Midbrain (tissue), 1 donor: ENCODE measurements at places on chromosomes 5 and 9.
A peak's percentile ranks its signal among the peaks of the same experiment; 100 is the strongest.

- no peak for DNase-seq
Observed at GRCh38 chr9:114522286-114522685, 17.0 kb upstream of the WHRN start.

DNA sequence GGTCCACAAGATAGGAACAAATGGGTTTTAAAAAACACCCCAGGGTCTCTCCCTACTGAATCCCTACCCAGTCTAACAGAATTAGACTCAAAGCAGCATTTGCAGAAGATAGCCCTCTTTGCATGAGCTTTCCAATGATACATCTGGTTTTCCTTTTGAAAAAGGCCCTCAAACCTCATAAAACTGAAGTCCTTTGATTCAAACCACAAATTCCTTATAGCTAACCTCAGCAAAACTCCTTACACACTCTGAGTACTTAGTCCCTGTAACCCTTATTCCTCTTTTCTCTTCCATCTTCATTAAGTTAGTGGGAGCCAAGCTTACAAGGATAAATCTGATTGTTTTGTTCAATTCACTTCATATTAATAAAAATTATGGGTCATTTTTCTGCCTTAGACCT is 90.5 kb upstream of the TNC start:
- DNase-seq, result no peak

DNA sequence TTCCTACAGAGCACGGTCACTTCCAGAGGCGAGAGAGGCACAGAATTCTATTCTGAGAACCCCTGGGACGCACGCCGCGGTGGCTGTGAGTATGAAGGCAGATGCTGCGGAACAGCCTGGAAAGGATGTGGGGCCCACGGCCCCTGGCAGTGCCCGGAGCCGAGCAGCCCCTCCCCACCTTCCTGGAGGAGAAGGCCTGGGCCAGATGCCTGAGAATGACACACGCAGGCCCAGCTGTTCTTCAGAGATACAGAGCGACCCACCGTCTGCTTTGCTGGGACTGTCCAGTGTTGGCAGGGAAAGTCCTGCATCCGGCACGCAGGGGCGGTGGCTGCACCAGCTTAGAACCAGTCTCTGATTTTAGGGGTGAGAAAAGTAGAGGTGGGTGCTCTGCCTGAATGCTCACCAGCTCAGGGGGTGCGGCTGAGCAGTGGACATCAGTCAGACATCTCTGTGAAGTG is 116.7 kb upstream of the LPCAT1 start:
- DNase-seq, result no peak

GRCh38 chr5:153964880-153965645 is 73.6 kb downstream of the FAM114A2 start:
- peak; percentile 36 for DNase-seq

DNA sequence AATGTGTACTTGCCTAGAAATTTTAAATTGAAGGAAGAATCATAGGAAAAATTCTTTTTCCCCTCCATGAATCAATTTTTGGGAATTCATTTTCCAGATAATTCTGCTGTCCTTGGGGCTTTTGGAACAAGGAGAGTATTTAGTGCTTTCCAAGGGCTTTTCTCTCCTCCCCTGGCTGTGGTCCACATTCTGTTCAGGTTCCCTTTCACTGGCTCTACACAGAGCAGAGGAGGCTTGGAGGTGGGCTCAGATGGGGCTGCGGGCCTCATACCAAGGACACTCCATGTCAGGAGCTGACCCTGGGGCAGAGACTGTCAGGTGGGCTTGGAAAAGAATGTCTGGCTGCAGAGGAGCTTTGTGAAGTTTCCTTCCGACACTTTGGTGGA is 128.1 kb downstream of the GADD45G start:
- DNase-seq, result no peak

GRCh38 chr9:69034071-69034470 is 1.5 kb upstream of the FXN start:
- no peak for DNase-seq

DNA sequence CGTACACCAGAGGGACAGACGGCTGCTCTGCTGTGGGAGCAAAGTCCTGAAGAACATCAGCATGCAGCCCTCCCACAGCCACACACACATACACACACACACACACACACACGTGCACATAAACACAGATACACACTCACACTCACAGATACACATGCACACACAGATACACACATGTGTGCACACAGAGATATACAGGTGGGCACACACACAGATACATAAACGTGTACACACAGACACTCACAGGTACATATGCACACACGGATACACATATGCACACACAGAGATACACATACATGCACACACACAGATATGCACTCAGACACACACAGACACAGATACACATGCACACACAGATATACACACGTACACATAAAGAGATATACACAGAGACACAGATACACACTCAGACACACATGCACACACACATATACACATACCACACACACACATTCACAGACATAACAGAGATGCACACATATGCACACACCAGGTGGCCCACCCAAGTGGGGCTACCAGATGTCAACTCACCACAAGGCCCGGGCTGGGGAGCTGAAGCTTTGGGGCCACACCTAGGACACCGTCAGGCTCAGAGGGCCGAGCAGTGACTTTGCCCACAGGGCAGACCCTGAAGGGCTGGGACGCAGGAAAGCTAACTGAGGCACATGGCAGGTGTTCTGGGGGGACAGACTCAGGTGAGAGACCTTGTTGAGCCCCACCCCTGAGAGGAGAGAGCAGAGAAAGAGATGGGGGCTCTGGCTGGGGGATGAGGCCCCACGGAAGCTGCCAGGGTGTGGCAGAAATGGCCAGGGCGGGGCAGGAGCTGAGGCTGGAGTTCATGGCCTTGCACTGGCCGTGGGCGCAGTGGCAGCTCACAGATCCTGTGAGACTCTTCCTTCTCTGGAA is 148.6 kb upstream of the PPP1R26 start:
- DNase-seq, result no peak

DNA sequence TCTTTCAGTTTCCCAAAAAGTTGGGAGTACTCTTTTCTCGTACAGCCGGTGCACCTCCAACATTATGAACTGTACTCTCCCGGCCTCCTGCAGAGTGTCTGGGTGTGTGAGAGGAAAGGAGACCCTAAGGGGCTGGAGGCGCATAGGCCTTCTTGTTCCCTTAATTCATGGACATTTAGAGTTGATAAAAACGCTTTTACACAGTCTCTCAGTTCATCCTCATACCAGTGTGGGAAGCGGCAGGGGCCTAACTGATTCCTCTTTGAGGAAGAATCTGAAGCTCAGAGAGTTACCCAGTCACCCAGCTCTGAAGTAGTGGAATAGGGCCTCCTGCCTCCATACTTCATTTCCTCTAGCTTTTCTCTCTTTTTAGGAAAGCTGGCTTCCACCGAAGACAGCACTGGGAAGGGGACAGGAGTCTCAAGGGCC is 3.3 kb downstream of the MCIDAS start:
- DNase-seq, result no peak

DNA sequence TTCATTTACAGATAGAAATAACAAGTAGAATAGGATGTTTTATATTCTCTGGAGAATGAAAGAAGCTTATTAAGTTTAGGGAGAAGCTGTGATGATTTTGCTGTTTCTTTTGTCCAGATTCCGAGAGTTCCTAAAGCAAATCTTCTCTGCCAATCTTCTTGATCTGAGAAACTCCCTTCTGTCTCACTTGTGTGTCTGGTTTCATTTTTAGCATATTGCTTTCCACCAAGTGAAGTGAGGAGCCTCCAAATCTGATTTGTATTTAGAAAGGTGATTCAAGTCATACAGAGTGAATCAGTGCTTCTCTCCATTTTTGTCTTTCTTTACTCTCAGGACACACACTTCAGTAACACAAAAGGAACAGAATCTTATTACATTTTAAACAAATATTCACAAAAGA is 48.4 kb downstream of the STX17 start:
- no peak for DNase-seq

- no peak for DNase-seq
Observed at GRCh38 chr5:76986825-76987526, 34.1 kb downstream of the CRHBP start.

DNA sequence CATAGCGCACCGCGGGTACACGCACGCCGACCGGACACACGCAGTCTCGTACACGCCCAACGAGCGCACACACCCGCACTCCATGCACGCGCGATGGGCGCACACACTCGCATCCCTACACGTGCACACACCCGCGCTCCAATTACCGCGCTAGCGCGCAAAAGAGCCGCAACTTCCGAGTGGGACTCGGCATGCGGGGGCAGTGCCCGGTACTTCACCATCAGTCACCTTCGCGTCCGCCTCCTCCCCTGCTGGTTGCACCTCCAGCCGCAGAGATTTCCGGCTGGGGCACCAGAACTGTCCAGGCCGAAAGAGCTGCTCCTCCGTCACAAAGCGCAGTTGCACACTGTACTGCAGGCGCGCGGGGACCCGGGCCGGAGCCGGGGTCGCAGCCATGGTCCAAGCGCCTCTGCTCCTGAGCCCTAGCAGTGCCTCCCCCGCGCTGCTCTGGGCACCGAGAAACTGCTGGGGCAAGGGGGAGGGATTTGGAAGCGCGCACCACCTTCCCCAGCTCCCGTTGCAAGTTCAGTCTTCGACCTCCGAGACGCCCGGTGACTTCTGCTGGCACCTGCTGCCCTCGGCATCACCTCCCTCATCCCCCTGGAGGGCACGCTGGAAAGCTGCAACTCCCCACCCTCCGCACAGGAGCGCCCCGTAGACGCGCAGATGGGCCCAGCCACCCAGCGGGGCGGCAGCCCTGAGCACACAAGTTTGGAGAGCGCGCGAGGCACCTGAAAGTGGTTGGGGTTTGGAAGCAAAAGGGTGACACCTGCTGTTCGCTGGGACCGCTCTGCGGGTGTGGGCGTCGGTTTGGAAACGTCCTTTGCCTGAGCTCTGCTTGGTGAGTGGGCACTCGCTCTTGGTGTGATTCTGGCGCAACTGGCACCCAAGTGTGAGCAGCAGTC is 337.4 kb upstream of the PUM3 start:
- DNase-seq, result no peak

GRCh38 chr9:121725008-121725775 is 73.8 kb downstream of the DAB2IP start:
- DNase-seq, result peak; percentile 29

DNA sequence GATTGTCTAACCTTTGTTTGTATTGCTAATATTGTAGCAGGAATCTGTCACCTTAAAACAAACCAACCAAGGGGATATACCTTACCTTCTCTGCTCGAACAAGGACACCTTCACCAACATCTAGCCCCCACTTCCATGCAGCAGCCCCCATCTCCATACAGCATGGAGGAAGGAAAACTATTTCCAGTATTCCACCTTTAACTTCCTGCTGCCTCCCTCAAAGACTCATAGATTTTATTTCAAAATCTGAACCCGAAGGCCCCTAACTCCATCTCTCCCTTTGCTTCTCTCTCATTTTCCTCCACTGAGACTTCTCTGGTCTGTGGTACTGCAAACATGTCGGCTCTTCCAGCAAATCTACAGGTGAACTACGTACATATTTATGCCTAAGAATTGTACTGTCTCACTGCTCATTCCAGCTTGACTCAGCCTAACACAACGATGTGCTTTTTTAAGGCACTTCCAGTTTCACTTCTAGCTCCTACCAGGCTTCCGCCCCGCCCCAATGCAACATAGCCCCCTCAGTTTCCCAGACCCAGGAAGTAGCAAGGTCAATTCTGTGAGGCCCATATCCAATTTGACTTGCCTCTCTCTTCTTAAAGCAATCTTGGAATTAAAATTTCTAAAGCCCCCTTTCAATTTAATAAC is 70.7 kb upstream of the RNF38 start:
- DNase-seq, result peak; percentile 31
